T-cell (primary cell): ENCODE measurements at places on chromosomes 4 and X.

- DNase-seq, result no peak
These were observed 7.3 kb downstream of the SOD3 start for GRCh38 chr4:24802648-24803047.

- DNase-seq, result no peak
These were observed 78.2 kb upstream of the TMEM150C start for GRCh38 chr4:82639971-82640370.

- no peak for DNase-seq
These were observed 29.4 kb upstream of the SLAIN2 start for GRCh38 chr4:48311896-48312295.

- DNase-seq, result no peak
These were observed 87.8 kb downstream of the NCAPG start for GRCh38 chr4:17898553-17899055.

GRCh38 chr4:127352220-127353113 lies 280.3 kb upstream of the INTU start:
- no peak for DNase-seq

DNA sequence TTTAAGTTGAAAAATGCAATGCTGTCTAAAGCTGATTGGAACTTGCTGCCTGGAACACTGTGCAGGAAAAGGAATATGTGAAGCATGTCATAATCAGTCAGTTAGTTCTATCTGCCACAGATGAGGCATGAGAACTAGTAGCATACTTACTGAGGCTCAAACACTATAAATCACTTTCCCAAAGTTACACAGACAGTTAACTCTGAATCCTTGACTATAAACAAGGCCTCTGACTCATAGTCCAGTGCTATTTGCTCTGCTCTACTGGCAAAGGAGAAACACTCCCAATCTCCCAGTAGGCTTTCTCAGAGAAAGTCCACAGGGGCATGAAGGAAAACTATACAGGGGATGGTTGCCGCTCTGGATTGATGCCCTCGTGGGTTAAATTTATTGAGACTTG lies 2078.4 kb upstream of the TENM3 start:
- DNase-seq, result no peak

DNA sequence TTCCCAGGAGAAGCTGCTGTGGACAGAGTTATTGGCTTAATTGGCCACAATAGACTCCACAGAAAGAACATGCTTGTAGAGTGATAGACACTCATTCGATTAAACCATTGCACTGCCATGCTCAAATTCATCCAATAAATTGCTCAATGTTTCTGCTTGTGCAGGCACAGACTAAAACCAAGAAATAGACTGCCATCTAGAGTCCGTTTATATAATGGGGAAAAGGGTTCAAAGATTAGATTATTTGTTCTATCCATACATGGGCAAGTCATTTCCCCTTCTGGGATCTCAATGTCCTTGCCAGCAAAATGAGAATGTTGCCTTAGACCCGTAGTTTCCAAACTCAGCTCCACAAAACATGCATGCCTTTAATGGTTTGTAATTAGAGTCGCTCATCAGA lies 8.7 kb downstream of the SMIM10 start:
- no peak for DNase-seq

GRCh38 chr4:64584981-64585557 lies 175.8 kb upstream of the TECRL start:
- DNase-seq, result no peak

- no peak for DNase-seq
These were observed 9.4 kb downstream of the NAT8L start for GRCh38 chr4:2068566-2068965.

GRCh38 chrX:141375011-141375760 lies 132.9 kb upstream of the SPANXC start:
- DNase-seq, result no peak

- DNase-seq, result no peak
These were observed 363.7 kb downstream of the FBXW7 start for GRCh38 chr4:152172146-152172545.

- DNase-seq, result no peak
These were observed 124.0 kb upstream of the CLNK start for GRCh38 chr4:10808591-10808990.

GRCh38 chrX:40542208-40542607 lies 38.6 kb upstream of the ATP6AP2 start:
- DNase-seq, result no peak

GRCh38 chrX:74277846-74278245 lies 26.1 kb upstream of the ZCCHC13 start:
- DNase-seq, result no peak

GRCh38 chr4:70667740-70668535 lies 1.6 kb upstream of the JCHAIN start:
- DNase-seq, result no peak

DNA sequence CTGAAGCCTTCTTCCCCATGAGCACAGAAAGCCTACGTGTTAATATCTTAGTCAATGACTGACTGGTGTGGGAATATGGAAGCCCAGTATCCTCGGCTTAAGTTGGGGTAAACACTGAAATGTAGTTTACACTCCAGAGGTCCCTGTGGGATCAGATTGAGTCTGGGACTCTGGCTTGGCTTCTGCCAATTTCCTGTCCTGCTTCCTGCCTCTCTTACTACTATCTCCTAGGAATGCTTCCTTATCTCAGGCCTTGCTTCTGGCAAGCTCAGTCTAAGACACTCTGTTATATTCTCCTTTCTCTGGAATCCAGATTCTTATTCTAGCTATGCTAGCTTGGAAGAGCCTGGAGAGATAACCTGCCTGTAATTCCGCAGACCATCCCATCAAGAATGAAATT lies 174.0 kb upstream of the LDB2 start:
- no peak for DNase-seq

DNA sequence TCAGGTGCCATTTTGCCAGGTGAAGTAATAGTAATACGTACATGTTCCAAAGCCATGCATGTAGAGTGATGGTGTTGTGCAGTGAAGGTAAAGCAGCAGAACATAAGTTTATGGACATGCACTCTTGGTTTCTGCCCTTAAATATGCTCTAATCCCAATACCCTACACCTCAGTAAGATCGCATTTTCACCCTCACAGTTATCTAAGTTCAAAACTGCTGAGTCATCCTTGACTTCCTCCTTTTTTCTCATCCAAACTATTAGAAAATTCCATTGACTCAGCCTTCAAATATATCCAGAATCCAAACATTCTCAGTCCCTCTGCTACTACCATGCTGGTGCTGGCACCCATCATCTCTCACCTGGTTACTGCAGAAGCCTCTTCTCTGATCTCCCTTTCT lies 652.9 kb upstream of the IGFBP7 start:
- DNase-seq, result no peak

DNA sequence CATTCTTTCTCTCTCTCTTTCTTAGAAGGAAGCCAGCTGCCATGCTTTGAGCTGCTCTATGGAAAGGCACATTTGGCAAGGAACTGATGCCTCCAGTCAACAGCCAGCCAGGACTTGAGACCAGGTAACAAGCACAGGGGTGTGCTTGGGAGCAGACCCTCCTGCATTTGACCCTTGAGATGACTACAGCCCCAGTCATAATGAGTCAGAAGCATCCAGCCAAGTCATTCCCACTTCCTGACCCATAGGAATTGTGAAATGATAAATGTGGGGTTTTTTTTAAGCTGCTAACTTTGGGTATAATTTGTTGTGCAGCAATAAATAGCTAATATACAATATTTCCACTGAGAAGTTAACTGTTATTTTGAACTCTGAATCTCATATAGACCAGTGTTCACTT lies 446.9 kb downstream of the GRXCR1 start:
- DNase-seq, result no peak

DNA sequence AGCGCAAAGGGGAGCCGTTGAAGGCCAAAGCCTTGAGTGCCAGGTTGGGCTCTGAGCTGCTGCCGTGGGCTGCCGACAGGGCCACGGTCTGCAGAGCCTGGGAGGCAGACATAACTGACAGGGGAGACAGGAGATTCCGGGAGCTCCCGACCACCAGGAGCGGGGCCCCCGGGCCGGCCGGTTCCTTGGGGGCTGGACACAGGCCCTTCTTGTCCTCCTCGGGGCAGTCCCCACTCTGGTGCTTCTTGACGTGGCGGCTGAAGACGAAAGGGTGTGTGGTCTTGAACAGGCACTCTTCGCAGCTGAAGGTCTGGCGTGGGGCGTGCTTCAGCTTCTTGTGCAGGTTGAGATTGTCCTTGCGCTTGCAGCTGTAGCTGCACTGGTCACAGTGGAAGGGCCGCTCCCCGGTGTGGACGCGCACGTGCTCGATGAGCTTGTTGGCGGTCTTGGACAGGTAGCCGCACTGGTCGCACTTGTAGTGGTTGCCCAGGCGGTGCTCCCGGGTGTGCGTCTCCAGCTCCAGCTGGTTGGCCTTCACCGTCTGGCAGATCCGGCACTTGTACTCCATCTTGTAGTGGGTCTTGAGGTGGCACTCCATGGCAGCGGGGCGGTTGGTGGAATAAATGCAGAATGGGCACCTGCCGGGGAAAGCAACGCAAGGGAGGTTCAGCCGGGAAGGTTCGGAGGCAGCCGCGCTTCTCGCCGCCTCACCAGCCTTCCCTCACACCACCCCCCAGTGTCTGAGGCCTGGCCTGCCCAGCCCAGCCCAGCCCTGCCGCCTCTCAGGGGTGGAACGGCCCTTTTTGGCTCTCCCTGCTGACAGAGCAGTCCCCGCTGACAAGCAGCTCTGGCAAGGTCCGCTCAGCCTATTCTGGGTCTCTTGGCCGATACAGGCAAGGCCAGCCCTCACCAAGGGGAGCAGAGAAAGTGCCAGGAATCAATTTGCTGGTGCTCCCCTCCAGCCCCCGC lies 81.3 kb downstream of the C4orf51 start:
- DNase-seq, result no peak

- DNase-seq, result no peak
These were observed 98.0 kb downstream of the TBL1X start for GRCh38 chrX:9562851-9563250.

DNA sequence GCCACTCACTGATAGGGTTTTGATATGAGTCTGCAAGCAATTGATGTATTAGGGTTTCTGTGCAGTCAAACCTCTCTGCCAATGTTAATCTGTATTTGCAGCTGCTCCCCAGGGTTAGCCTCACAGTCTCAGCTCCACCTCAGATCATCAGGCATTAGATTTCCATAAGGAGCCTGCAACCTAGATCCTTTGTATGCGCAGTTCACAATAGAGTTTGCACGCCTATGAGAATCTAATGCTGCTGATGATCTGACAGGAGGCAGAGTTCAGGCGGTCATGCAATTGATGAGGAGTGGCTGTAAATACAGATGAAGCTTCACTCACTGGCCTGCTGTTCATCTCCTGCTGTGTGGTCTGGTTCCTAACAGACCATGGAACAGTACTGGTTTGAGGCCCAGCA lies 280.6 kb downstream of the PAPSS1 start:
- no peak for DNase-seq

DNA sequence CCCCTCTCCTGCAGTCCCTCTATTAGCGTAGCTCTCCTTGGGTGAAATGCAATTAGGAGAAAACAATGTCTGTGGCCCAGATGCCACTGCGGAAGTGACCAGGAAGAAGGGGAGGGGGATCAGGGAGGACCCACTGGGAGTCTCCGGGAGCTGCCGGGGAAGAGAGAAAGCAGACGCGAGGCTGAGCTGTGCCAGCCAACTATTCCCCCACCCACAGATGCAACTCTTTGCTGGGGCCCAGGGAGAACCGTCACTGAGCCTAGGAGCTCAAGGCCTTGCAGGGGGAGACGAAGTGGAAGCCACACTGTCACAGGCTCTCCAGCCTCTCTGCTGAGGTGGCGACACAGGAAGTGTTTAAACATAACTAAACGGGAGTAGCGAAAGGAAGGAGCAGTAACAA lies 149.2 kb downstream of the BCOR start:
- DNase-seq, result no peak

GRCh38 chrX:48663241-48663640 lies 20.4 kb upstream of the WAS start:
- DNase-seq, result no peak

DNA sequence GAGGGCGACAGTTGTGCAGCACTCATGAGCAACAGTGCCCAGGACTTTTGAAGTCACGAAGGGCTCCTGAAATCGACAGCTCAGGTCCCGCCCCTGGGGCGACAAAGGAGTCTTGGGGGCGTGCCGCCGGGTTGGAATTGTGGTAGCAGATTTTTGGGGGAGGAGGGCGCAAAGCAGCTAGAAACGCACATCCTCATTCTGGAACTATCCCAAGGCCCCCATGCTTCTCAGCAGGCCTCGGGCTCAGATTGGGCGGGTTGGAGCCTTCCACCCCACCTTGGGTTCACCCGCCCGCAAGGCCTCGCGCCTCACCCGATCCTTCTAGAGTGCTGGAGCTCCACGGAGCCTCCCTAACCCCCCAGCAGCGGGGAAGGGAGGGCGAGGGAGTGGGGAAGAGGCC lies 85.5 kb downstream of the HPRT1 start:
- DNase-seq, result no peak

DNA sequence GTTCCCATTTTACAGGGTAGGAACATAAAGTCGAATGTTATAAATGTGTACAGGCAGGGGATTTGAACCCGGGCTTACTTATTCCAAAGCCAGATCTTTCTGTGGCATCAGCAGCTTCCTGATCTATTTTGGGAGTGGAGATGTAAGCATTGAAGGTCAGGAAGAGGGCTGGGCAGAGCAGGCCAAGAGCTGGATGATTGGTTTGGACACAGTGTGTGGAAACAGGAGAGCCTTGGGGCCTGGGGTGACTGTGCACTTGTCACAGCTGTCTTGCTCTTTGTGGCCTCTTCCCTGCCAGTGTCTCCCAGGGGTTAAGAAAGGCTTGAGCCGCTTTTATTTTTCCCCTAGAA lies 127.9 kb upstream of the ENPP6 start:
- no peak for DNase-seq

- no peak for DNase-seq
These were observed 67.7 kb downstream of the PPARGC1A start for GRCh38 chr4:23822181-23822580.

GRCh38 chr4:54230484-54231418 lies 1.7 kb downstream of the PDGFRA start:
- no peak for DNase-seq

GRCh38 chr4:57127361-57127760 lies 17.2 kb upstream of the IGFBP7 start:
- no peak for DNase-seq

- no peak for DNase-seq
These were observed 27.2 kb downstream of the LRIT3 start for GRCh38 chr4:109875106-109875505.

DNA sequence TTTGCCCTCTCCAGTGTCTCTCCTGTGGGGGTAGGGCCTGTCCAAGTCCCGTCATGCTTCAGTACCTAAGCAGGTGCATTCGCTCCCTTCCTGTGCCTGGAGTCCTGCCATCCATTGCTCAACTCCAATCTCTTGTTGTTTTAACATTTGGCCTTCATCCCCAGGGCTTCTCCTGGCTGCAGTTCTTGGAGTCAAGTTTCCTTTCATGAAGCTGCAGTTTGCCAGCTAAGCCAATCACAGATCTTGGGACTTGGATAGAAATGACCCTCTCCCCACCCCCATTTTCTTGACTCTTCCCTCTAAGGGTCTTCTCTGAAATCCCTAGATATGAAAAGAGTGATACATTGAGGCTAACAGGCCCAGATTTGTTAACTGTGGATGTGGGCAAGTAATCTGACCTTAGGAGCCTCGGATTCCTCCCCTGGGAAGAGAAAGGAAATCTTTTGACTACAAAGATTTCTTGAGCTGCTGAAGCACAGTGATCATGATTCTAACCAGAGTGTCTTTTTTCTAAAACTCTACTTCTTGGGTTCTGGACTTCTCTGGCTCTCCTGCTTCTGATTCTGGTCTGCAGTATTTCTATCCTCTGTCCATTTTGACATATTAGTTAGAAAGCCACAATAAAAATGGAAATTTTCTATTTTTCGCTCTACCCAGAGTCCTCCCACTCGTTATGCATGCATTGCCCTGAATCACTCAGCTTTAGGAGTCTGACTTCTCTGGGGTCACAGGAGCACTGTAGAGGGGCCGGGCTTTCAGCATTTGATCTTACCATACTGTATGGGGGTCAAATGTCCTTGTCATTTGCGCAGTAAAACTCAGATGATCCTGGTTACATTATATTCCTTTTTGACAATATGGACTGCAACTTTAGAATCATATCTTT lies 61.0 kb downstream of the CHRNA9 start:
- no peak for DNase-seq
